ENCODE measurements at places on chromosomes 5 and 9.
A peak's percentile ranks its signal among the peaks of the same experiment; 100 is the strongest.

DNA sequence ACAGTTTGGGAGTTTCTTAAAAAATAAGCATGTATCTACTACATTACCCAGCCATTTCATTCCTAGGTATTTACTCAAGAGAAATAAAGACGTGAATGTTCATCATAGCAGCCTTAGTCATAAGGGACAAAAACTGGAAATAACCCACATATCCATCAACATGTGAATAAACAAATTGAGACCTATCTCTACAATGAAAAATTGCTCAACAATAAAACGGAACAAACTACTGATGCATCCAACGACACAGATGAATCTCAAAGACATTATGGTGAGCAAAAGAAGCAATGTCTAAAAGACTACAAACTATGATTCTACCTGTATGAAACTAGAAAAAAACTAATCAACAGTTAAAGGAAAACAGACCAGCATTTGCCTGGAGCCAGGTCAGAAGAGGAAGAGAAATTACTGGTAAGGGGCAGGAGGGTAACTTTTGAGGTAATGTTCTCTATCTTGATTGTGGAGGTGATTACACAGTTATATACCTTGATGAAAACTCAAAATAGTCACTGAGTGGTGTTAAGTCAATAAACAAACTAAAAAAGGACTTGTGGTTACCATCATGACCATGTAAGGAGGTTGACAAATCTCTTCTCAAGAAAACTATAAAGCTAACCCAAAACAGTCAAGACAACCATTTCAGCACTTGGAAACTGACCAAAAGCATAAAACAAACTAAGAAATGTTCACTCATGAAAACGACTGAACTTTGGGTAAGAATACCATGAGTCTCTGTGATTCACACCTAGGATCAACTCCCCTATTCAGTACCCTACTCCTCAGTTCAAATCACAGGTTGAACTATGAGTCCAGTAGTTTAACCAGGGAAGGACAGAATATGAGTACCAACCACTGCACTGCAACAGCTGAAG is 10.4 kb downstream of the UIMC1 start:
- DNase-seq, result no peak

DNA sequence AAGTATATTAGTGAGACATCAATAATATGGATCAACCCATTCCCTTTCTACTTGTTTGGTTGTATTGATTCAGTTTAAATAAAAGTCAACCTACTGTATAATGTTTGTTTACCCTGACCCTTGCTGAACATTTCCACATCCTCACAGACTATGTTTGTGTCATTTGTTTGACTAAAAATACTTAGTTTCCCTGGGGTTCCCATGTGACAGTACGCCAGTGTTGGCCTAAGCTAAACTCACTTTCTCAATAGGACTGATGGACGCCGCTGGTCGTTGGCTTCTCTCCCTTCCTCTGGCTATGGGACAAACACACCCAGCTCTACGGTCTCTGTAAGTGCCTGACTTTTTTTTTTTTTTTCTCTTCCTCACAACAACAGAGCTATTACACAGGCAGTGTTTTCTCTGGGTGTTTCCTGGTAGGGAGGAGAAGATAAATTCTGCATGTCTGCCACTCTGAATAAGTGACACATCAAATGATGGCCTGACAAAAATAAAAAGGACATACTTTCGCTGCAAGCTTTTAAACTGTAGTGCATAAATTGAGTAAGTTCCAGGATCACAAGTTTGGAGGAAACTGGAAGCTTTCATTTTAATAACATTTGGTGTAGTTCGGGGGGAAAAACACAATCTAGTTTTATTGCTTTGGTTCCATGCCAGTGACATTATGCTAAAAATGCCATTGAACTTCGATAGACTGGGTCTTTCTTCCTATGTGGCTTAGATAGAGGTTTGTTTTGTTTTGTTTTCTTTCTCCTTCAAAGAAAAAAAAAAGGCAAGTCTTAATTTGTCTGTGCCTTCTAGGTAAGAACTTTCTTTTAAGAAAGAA is 101.0 kb downstream of the CD180 start:
- DNase-seq, result peak; percentile 92

DNA sequence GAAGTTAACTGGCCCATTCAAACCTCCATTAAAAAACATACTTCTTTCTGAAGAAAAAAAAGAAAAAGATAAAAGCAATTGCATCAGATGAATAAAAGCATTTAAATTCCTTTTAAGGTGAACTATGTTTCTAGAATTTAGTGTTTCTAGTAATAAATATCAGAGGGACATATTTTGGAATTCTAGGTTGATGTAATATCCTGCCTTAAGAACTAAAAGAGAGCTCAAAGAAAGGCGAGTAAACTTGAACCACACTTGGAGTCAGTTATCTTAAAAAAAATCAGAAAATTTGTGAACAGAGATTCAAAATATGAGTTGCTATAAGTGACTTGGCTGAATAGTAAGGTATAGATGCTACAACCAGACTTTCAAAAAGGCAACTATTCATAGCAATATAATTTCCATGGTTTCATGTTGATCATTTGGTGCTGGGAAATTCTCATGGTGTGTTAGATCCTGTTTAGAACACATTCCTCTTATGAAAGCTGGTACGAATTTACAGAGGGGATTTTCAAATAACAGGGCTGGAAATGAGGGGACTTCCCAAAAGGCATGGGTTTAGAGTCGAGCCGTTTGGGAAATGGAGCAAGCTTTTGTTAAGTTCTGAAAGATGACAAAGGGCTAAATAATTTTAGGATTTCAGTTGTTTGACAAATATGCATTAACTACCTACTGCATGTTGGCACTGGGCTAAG is 37.6 kb upstream of the RAI14 start:
- DNase-seq, result no peak

GRCh38 chr5:150469718-150470469 is 20.4 kb upstream of the RPS14 start:
- no peak for DNase-seq

DNA sequence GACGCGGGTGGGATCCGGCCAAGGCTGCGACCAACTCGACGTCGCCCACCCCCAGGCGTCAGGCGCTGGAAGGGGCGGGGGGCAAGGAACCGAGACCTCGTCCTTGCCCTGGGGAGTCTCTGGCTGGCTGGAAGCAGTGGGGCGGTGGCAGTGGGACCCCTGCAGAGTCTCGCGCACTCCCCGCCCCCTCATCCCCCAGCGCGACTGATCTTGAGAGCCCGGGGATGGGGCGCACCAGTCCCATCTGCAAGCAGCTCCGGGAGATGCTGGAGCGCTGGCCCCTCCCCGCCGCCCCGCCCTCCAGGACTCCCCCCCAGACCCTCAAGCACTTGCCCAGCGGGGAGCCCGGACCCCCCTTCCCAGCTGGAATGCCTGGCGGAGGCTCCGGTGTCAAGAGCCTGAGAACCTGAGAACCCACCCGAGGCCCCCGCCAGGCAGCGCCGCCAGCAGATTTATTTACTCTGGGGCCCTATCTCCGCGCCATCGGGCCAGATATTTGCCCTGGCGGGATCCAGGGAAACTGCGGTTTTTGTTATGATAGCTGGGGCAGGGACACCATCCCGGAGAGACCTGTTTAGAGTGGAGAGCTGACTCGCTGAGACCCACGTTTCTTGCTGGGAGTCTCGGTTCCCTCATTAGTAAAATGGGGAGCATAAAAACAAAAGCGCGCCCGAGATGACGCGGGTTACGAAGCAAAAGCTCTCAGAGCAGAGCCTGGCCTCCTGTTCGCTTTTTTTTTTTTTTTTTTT is 1.2 kb downstream of the PRRT1B start:
- DNase-seq, result no peak

GRCh38 chr9:34636791-34637355 is 714 bp downstream of the SIGMAR1 start:
- no peak for DNase-seq

- DNase-seq, result no peak
Measured at GRCh38 chr5:97601651-97602050, 418.6 kb upstream of the RIOK2 start.

GRCh38 chr5:72991394-72991793 is 35.6 kb downstream of the FCHO2 start:
- no peak for DNase-seq

DNA sequence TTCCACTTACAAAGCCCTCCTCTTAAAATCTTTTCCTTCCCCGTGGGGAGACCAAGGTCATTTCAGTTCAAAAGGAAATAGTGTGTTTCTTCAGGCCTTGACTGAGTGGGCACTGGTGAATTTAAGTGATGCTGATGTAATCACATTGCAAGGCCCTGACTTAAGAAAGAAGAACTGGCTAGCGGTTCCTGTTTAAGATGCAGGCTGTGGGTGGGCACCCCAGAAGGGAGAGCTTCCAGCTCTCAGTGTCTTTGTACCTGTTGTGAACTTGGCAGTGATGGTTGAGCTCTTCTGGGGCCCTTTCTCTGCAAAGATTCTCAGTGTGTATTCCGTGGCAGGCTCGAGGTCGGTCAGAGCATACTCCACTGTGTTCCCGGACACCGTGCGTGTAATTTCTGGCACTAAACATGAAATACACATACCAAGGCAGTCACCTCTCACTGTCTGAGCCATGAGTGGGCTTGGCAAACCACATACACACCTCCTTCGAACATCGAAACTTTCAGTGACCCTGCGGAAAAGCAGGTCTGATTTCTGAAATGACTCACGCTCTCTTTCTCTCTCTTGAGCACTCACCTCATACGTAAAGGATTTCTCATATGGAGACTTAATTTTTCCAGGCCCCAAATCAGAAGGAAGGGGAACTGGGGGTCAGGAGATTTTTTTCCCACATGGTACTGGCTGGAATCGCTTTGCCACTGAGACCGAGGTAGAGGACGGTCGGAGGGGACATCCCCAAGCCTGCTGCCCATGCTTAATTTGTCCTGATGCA is 81.9 kb downstream of the TNC start:
- DNase-seq, result no peak

GRCh38 chr5:164545507-164545906 is 1040.1 kb downstream of the MAT2B start:
- no peak for DNase-seq

- no peak for DNase-seq
Measured at GRCh38 chr9:115002371-115003120, 72.2 kb upstream of the TNFSF8 start.

- DNase-seq, result no peak
Measured at GRCh38 chr9:72650206-72650605, 128.8 kb downstream of the TMC1 start.

DNA sequence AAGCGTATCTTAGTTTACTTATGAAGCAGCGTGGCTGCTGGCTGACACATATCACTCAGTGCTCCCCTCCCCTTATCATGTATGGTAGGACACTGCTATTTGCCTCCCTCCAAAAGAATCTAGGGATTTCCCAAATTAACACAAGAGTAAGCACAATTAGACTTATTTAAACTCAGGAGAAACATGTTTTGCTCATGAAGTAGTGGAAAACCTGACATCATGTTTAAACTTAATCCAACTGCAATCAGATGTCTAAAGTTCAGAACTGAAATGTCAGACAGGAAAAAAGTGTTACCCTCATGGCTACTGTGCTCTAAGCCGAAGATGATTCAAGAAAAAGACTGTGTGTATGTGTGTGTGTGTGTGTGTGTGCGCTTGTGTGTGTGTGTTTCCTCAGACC is 324.1 kb upstream of the TNC start:
- DNase-seq, result no peak

GRCh38 chr9:131554843-131555351 is 9.6 kb downstream of the PRRT1B start:
- DNase-seq, result no peak

- DNase-seq, result peak; percentile 55
Measured at GRCh38 chr9:35718721-35719511, 13.1 kb downstream of the TLN1 start.

DNA sequence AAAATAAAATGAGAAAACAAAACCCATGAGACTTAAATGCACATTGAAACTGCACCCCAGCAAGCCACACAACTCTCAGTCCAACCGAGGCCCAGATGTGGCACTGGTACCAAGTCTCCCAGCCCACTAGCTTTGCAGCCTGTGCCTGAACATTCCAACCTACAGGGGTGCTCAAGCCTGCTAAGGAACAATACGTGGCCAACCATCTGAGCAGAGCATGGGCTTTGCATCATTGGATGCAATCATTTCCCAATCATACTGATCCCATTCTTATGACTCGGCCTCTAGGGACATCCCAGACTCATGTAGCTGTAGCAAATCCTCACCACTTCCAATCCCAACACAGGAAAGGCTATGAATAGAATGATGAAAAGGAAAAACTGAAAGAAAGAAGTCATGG is 297.2 kb downstream of the SPOCK1 start:
- no peak for DNase-seq

- no peak for DNase-seq
Measured at GRCh38 chr5:13957032-13957645, 12.7 kb upstream of the DNAH5 start.

DNA sequence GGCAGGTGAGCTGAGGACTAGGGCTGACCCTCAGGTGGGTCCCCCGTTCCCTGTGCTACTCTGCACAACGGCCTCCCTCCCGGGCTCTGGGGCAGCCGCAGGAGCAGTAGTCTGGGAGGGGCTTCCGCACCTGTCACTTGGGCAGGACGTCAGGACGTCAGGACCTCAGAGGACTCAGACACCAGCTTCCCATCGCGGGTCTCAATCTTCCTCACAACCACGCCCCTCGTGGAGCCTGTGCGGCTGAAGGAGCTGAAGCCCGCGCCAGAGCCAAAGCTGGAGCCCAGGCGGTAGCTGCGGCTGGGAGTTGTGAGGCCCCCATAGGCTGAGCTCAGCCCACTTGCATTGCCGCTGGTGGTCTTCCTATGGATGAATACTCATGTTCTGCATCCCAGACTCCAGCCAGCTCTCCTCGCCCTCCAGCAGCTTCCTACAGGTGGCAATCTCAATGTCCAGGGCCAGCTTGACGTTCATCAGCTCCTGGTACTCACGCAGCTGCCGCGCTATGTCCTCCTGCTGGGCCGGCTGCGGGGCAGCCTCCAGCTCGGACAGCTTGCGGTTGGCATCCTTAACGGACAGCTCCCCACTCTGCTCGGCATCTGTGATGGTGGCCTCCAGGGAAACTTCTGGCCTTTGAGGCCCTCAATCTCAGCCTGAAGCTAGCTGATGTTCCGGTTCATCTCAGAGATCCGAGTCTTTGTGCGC is 381.4 kb upstream of the RGMB start:
- DNase-seq, result no peak

GRCh38 chr9:72205513-72205912 is 56.3 kb downstream of the GDA start:
- DNase-seq, result no peak

DNA sequence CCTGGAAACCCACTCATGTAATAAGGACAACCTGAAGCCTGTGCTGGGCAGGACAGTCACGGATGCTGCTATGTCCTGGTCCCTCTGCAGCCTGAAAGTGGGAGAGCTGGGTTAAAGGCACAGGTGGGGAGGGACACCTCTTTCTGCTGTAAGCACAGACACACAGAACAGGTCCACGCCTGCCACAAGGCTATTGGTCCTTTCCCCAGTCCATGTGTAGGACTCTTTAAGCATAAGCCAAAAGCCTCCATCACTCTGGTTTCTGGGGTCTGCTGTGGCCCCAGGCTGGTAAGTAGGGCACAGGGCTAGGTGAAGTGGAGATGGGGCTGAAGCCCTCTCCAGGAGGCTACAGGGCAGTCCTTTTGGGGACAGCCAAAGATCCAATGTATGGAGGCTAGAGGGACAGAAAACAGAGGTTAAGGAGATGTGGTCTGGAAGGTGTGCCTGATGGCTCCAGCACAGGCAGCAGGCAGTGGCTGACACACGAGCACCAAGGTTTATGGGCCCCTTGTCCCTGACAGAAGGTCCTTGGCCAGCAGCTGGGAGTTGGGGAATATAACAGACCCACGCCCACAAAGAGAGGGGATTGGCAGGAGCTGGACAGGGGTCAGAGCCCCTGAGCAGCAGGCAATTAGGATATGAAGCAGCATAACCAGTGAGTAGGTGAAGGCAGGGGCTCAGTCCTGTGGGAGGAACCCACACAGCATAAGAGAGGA is 203.6 kb upstream of the MVB12B start:
- DNase-seq, result no peak

Measured in tibial artery (tissue), 4 donors.